A549 treated with GW870086 at 1 μM for 4 hours (cell line): ENCODE measurements at places on chromosomes 3 and 15. TPM values are rescaled to one million over a fixed set of nuclear protein-coding genes. Genes with fewer than 3 reads are reported as not detected.

Gene YEATS2
- 9.6 to 12.2 TPM (median 11.3 TPM) in 5 replicates for total RNA-seq

Gene PARP15
- total RNA-seq, result not detected in 5 replicates

Gene CACNA2D3
- 0.15 to 0.34 TPM (median 0.25 TPM) in 4 of 5 replicates, not detected in the other for total RNA-seq

Gene LRRC3B
- total RNA-seq, result not detected in 5 replicates

Gene CGNL1
- total RNA-seq, result 0.58 to 0.78 TPM (median 0.69 TPM) in 5 replicates

Gene P2RY13
- total RNA-seq, result not detected in 5 replicates

Gene NR2E3
- 0.12 to 0.59 TPM (median 0.22 TPM) in 4 of 5 replicates, not detected in the other for total RNA-seq

Gene CLRN1
- total RNA-seq, result not detected in 5 replicates

Gene AAGAB
- 61.5 to 70.1 TPM (median 66.5 TPM) in 5 replicates for total RNA-seq

Gene ATP8B4
- total RNA-seq, result 0.57 to 1.4 TPM (median 0.63 TPM) in 5 replicates

Gene GOLGA8S
- 0.07 to 0.19 TPM (median 0.17 TPM) in 5 replicates for total RNA-seq

Gene MAP1A
- total RNA-seq, result 0.59 to 0.85 TPM (median 0.71 TPM) in 5 replicates

Gene RGMA
- total RNA-seq, result 0.17 to 0.69 TPM (median 0.27 TPM) in 5 replicates

Gene ALDH1A3
- 14.6 to 19.7 TPM (median 16.5 TPM) in 5 replicates for total RNA-seq

Gene SERINC4
- total RNA-seq, result not detected in 5 replicates

Gene BDH1
- total RNA-seq, result 3.5 to 4.5 TPM (median 4.2 TPM) in 5 replicates

Gene ENTPD3
- total RNA-seq, result 0.05 to 0.10 TPM in 2 of 5 replicates, not detected in the others

Gene GNAI2
- 36.6 to 47.7 TPM (median 45.5 TPM) in 5 replicates for total RNA-seq

Gene CPA3
- total RNA-seq, result not detected in 5 replicates

Gene SLC12A6
- 3.9 to 7.5 TPM (median 4.8 TPM) in 5 replicates for total RNA-seq

Gene COL6A5
- total RNA-seq, result not detected in 5 replicates

Gene IMPG2
- total RNA-seq, result not detected in 5 replicates

Gene MORC1
- not detected in 5 replicates for total RNA-seq

Gene PTX3
- total RNA-seq, result 0.74 to 1.2 TPM (median 0.85 TPM) in 5 replicates

Gene PCLAF
- total RNA-seq, result 128 to 247 TPM (median 163 TPM) in 5 replicates

Gene PPP2R3A
- total RNA-seq, result 1.1 to 3.4 TPM (median 2.4 TPM) in 5 replicates

Gene UPK1B
- total RNA-seq, result 9.3 to 14.5 TPM (median 12.9 TPM) in 5 replicates

Gene MB21D2
- 4.9 to 5.8 TPM (median 5.6 TPM) in 5 replicates for total RNA-seq

Gene CASR
- not detected in 5 replicates for total RNA-seq

Gene SLC12A1
- total RNA-seq, result not detected in 5 replicates

Gene FAM98B
- 8.0 to 15.6 TPM (median 11.0 TPM) in 5 replicates for total RNA-seq

Gene REC114
- not detected in 5 replicates for total RNA-seq

Gene FBXW12
- not detected in 5 replicates for total RNA-seq

Gene SERPINI1
- total RNA-seq, result 2.1 to 4.6 TPM (median 3.3 TPM) in 5 replicates

Gene CAMKV
- 0.30 to 0.63 TPM (median 0.45 TPM) in 5 replicates for total RNA-seq

Gene CCR2
- not detected in 5 replicates for total RNA-seq

Gene NANOGP8
- not detected in 5 replicates for total RNA-seq

Gene ZDHHC23
- 3.2 to 3.5 TPM (median 3.5 TPM) in 5 replicates for total RNA-seq

Gene AGBL1
- not detected in 5 replicates for total RNA-seq

Gene AADACL2
- not detected in 5 replicates for total RNA-seq

Gene ULK3
- total RNA-seq, result 29.2 to 34.6 TPM (median 32.7 TPM) in 5 replicates

Gene LTF
- total RNA-seq, result not detected in 5 replicates

Gene CPNE4
- 3.8 to 6.8 TPM (median 6.0 TPM) in 5 replicates for total RNA-seq

Gene ACP3
- total RNA-seq, result 0.03 TPM in 1 of 5 replicates, not detected in the others

Gene DGKG
- 6.0 to 12.7 TPM (median 8.7 TPM) in 5 replicates for total RNA-seq

Gene LMAN1L
- not detected in 5 replicates for total RNA-seq

Gene GCHFR
- 7.1 to 9.0 TPM (median 7.4 TPM) in 5 replicates for total RNA-seq

Gene ITIH1
- total RNA-seq, result not detected in 5 replicates

Gene CCR9
- total RNA-seq, result not detected in 5 replicates

Gene PROS1
- total RNA-seq, result 11.9 to 14.6 TPM (median 12.7 TPM) in 5 replicates

Gene GMNC
- not detected in 5 replicates for total RNA-seq

Gene NBEAL2
- 61.7 to 80.1 TPM (median 69.4 TPM) in 5 replicates for total RNA-seq

Gene TJP1
- 65.6 to 89.3 TPM (median 82.0 TPM) in 5 replicates for total RNA-seq

Gene SUMF1
- total RNA-seq, result 19.5 to 23.5 TPM (median 21.0 TPM) in 5 replicates

Gene PIF1
- 12.7 to 21.6 TPM (median 16.5 TPM) in 5 replicates for total RNA-seq

Gene ITPKA
- total RNA-seq, result 7.4 to 9.3 TPM (median 9.1 TPM) in 5 replicates

Gene PPIP5K1
- total RNA-seq, result 5.0 to 8.2 TPM (median 6.5 TPM) in 5 replicates

Gene FBXO40
- not detected in 5 replicates for total RNA-seq

Gene C3orf70
- total RNA-seq, result 0.02 TPM in 1 of 5 replicates, not detected in the others

Gene ARHGEF26
- 7.1 to 10.1 TPM (median 8.7 TPM) in 5 replicates for total RNA-seq
